ENCODE measurements at places on chromosomes 13 and 19. TPM values are rescaled to one million over a fixed set of nuclear protein-coding genes. Genes with fewer than 3 reads are reported as not detected.

DNA sequence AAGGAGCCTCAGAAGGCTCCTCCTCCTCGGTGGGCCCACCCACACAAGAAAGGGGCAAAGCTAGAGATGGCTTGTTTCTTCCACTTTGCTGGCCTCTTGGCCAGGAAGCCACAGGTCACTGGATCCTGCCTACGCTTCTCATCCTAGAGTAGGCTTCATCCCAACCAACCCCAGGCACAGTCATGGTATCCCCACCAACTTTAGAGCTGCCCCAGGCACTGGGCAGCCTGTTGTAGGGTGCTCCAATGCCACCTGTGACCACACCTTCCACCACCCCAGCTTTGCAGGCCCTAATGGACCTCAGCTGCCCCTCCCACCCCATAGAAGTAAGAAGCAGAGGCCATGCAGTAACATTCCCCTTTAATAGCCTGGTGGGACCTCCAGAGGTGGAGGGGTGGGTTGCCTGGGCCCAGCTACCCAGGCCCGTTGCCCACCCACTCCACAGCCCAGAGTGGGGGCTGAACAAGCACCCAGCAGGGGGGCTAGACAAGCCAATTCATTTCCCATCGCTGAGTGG lies 522 bp upstream of the CHMP2A start:
- DNase-seq: no peak

The JAK3 gene
- total RNA-seq: 3.5 TPM

The VWA8 gene
- 43.5 TPM for total RNA-seq

- no peak for DNase-seq
Observed at GRCh38 chr13:103099722-103100293, 33.6 kb upstream of the SLC10A2 start.

- no peak for DNase-seq
Observed at GRCh38 chr13:110157718-110158117, 149.2 kb downstream of the COL4A1 start.

The SPRED3 gene
- 0.16 TPM for total RNA-seq

DNA sequence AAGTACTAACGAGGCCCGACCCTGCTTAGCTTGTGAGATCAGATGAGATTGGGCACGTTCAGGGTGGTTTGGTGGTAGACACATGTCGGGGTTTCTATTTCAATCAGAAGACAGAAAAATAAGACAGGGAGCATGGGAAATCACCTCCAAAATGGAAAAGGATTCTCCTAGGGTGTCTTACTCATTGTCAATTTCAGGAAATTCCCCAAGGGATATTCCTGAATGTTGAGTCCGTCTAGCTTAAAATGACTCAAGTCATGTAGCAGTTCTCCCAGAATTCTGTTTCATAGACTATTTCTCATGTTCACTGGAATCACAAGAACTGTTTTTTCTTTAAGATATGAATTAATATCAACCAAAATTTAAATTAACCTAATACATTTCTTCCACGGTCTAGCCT lies 380.1 kb downstream of the EFNB2 start:
- no peak for DNase-seq

DNA sequence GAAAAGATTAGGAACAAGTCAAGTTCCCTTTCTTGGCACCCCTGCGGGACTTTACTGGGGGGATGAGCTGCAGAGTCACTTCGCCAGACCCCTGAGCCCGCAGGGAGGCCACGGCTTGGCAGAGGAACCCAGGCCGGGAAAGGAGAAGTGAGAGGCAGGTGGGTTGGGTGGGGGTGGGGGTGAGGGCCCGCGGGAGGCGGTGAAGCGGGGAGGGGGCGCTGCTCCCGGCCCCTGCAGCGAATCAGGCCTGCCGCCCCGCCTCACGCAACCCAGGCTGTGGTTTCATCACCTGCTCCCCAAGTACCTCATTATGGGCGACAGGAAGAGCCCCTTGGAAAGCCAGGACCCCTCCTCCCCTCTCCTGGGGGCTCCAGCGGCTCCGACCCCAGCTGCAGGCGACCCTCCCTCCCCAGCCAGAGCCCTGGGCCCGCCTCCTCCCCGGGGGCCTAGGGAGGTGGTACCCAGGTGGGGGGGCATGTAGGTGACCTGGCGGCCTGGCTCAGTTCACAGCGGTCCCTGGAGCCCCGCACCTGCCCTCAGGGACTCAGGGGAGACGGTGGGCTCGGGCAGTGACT lies 9.5 kb downstream of the MEF2B start:
- DNase-seq: no peak

GRCh38 chr19:4497770-4498389 lies 20.4 kb downstream of the PLIN4 start:
- no peak for DNase-seq

The BCL3 gene
- total RNA-seq: 34.4 TPM

DNA sequence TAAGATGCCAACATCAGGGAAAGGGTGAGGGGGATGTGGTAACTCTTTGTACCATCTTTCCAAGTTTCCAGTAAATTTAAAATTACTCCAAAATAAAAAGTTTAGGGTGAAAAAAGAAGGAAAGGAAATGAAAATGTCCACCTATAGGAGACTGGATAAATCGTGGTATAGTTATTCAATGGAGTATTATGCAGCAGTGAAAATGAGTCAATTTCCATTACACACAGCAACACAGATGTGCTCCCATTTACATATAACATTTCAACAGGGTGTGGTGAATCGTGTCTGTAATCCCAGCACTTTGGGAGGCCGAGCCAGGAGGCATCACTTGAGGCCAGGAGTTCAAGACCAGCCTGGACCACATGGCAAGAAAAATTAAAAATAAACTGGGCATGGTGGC lies 7.4 kb upstream of the ZNF541 start:
- no peak for DNase-seq

- no peak for DNase-seq
Observed at GRCh38 chr13:99199541-99200431, 868 bp upstream of the UBAC2 start.

DNA sequence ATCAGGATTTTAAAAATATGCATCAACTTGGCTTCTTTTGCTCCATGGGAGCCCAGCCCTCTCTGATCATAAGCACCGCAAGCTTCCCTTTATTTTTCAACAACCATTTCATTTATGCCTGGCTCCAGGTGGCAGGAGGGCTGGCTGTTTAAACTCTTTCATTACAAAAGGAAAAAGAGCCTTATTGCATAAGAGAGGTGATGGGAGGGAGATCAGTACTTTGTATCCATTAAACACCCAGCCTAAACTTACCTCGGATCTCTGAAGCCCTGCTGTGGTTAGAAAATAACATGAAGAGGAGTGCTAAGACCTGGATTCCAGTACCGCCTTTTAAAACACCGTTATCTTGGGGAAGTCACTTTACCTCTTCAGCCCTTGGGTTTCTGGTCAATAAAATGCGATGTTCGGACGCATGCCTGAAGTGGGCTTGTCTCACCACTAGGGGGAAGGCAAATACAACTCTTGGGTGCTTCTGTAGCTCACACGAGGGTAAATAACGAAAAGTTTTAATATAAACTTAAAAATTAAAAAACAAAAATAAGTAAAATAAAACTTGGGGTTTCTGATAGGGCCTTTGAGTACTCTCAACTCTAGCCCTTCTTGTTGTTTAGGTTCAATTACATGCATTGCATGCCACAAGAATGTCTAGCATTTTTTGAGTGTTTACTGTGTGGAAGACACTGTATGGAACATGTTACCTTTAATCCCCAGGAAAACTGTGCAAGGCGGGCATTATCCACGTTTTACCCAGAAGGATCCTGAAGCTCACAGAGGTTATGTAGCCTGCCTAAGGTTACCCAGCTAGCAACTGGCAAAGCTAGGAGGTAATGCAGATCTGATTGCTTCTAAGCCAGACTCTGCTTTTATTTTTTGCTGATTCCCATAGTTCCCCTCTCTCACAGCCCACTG lies 240.3 kb downstream of the LMO7 start:
- peak; percentile 49 for DNase-seq

The CSNK1G2 gene
- 68.2 TPM for total RNA-seq
